T47D (cell line): ENCODE measurements at places on chromosomes 5 and 9.
A peak's percentile ranks its signal among the peaks of the same experiment; 100 is the strongest.

GRCh38 chr5:39158127-39158593, 61.2 kb downstream of the FYB1 start:
- DNase-seq: no peak

- DNase-seq: no peak
Measured at GRCh38 chr5:58013542-58014258, 446.2 kb downstream of the PLK2 start.

- no peak for DNase-seq
Measured at GRCh38 chr5:107542831-107543231, 127.9 kb downstream of the EFNA5 start.

- DNase-seq: no peak
Measured at GRCh38 chr5:14853685-14854084, 17.9 kb downstream of the ANKH start.

DNA sequence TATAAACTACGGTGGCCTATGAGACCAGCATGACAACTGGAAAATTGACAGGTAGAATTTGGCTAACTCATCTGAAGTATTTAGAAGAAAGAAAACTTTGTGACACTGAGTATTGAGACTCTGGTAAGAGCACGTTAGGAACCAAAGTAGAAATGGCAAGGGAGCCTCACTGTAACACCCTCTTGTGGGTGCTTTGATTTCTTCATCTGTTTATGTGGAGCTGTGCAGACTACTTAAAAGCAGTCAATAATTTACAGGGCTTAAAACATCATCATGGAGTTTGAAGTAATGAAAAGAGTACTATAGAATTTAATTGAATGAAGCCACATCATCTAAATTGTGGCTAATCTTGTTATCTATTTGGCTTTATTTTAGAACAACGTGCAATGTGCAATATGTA, 414.2 kb downstream of the CCDC171 start:
- DNase-seq: peak; percentile 6
